Caco-2 (cell line): ENCODE measurements at places on chromosomes 11 and 22.

- DNase-seq = no peak
These were observed 26.0 kb downstream of the OSBPL5 start for GRCh38 chr11:3139086-3139440.

- DNase-seq = no peak
These were observed 17.5 kb upstream of the CDC42EP2 start for GRCh38 chr11:65297026-65297672.

GRCh38 chr22:31828739-31829138 lies 74.9 kb downstream of the DEPDC5 start:
- DNase-seq = no peak

DNA sequence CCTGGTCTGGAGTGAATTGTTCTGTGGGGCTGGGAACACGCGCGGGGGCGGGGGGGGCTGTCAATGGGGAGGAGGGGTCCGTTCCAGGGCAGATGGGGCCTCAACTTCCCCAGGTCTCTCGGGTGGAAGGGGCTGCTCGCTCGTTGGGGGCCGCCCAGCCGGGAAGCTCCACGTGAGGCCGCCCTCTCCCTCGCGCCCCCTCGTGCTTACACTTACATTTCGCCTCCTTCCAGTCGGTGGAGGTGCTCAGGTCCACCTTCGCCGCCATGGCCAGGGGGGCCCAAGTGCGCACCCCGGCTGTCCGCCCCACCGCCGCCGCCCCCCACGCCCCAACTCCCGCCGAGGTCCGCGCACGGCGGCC lies 452 bp downstream of the MACROD1 start:
- peak; percentile 62 for DNase-seq

- no peak for DNase-seq
These were observed 78.5 kb upstream of the PITPNB start for GRCh38 chr22:27997538-27997937.

DNA sequence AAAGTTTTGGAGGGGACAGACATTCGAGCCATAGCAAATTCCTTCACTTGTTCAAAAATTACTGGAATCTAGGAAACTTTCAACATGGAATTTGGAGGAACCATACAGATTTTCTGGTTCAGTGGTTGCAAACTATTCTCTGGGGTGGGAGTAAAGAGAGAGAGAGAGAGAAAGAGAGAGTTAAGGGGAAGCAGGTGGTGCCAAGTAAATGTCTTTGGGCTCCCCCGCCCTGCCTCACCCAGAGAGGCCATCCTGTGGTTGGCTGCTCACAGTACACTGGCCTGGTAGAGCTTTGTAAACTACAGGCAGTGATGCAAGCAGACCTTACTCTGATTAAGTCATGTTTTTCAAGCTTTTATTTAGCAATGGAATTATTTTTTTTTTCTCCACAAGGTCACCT lies 82.6 kb downstream of the ADAMTS15 start:
- no peak for DNase-seq

GRCh38 chr11:32792111-32792947 lies 2.1 kb downstream of the CCDC73 start:
- DNase-seq = no peak

DNA sequence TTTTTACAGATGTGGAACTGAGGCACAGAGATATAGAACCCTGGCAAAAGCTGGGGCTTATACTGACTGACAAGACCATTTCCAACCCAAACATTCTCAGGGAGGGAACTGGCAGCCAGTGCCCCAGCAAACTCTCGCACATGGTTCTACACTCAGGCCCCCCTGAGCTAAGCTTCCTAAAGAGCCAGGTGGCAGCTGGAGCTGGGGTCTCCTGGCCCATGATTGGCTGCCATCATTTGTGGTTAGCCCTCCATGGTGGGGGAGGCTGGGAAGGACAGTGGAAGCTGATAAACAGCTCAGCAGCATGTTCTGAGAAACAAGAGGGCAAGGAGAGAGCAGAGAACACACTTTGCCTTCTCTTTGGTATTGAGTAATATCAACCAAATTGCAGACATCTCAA lies at the start of gene RAG1:
RAG1 (plus strand) TSS at position 314 of the 400 bp plus-strand sequence. CDS start 5,298 bp downstream, outside the sequence.
- no peak for DNase-seq

DNA sequence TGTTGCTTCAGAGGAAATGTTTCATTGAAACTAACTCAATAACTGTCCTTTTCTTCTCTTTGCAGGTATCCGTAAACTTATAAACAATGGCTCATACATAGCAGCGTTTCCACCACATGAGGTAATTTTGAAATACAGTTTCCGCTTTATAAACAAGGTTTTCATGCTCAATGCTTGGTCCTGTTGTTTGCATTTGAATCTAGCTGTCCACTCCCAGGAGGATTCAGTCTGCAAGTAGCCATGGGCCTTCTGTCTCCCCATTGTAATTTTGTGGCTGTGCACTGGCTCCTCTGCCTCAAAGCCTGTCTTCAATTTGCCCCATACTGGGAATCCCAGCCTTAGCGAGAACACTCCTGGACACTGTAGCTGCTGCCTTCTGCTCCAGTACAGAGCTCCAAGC lies 34.7 kb downstream of the MUC15 start:
- no peak for DNase-seq

DNA sequence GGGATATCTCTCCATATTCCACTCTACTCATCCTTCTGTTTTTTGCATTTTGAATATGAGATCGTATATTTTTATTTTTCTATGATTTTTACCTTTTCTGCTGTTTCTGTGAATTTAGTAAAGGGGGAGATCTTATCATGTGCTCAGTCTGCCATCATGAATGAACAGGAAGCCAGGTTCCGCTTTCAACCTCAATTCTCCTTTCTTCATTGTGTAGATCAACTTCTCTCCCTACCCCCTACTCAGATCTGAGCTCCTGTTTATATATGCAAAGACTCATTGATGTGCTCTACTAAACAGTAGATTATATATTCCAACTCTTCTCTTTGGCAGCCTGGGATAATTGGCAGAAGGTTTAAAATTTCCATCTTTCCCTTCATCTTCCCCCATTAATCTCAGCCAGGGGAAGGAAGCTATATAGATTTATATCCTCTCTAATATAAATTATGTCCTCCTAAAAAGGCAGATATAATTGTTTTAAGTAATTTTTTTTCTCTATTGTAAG lies 336.7 kb upstream of the PLET1 start:
- no peak for DNase-seq

GRCh38 chr11:2833051-2833715 lies 52.4 kb downstream of the CDKN1C start:
- no peak for DNase-seq
